Fibroblast of skin of left biceps (primary cell): ENCODE measurements at places on chromosomes 16 and 17.

DNA sequence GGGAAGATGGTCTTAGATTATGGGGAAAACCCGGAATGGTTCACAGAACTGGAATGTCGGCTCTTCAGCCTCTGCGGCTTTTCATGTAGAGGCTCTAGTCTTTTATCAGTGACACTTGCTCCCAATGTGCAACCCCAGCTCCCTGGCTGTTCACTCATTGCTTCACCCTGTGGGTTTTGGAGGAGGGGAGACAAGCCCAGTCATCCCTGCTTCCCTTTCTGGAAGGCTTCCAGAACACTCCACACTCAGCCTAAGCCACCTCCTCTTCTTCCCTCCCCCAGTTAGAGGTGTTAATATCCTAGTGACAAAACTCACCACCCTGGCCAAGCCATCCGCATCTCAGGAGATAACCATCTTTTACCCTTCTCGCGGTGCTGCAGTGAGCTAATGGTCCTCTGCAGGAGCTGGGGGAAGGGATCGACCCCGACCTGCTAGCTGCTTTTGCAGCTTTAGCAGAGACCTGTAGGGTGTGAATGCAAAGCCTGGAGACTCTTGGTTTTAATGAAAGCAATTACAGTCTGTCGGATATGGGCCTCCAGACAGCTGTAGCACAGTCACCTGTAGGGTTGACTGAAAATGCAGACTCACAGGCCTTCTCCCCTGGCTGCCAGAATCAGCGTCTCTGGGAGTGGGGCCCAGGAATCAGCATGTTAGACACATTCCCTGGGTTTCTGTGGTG, 24.3 kb upstream of the LASP1NB start:
- DNase-seq: peak; percentile 93

- DNase-seq: no peak
Measured at GRCh38 chr17:82957469-82957795, 117.6 kb upstream of the ZNF750 start.

DNA sequence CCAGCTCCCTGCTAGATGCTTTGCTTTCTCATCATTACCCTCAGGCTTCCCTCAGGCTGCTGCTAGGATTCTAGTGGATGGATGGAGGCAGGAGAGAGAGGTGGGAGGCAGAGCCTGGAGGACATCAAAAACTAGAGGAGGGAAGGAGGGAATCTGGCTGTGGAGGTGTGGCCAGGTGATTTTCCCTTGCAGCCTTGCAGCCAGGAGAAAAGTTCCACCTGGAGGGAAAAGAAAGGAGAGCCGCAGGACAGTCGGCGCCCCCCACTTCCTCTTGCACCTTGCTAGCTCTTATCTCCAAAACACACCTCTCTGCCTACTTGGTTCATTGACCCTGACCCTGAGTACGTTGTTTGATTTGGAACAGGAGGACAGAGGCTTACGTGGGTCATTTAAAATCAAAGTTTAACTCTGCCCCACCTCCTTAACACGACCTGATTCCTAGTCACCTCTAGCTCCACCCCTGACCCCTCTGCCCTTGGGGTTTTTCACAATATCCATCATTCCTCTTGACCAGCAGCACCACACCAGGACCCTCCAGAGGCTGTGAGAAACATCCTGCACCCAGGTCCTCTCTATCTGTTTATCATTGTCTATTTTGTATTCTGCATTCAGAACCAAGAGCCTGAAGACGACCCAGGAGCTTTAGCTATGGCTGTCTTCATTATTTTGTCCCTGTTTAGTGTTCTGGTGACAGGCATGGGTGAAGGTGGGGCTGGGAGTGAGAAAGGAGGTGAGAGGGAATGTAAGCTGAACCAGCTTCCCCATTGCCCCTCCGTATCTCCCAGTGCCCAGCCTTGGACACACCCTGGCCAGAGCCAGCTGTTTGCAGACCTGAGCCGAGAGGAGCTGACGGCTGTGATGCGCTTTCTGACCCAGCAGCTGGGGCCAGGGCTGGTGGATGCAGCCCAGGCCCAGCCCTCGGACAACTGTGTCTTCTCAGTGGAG, 15.9 kb downstream of the AOC3 start:
- no peak for DNase-seq

- DNase-seq: no peak
Measured at GRCh38 chr16:9469512-9469911, 378.1 kb downstream of the HAPSTR1 start.

DNA sequence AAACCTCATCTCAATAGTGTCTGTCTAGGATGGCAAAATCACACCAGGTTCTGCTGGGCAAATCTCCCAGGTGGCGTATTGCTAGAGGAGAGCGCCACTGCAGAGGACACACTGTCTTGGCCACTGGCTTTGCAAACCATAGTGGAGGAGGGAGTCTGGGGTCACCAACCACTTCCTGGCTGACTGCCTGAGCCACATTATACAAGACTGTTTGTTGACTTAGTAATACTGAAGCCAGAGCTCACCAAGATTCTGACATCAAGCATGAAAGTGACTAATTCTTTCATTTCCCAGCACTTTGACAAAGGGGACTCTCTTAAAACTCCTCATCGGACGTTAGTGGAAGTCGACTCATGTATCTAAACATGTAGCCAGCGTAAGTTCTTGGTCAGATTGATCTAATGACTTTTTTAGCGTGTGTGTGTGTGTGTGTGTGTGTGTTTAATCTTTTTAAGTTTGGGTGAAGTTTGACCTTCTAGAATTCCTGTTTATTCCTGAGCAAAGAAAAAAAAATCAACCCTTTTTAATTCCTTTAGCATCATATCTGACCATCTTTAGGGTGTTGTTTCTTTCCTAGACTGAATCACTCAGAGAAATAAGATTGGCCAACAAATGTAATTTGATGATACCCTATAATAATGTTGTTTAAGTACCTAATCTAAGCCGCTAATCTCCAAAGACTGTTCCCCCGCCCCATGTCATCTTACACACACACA, 13.7 kb downstream of the PITPNC1 start:
- peak; percentile 31 for DNase-seq

DNA sequence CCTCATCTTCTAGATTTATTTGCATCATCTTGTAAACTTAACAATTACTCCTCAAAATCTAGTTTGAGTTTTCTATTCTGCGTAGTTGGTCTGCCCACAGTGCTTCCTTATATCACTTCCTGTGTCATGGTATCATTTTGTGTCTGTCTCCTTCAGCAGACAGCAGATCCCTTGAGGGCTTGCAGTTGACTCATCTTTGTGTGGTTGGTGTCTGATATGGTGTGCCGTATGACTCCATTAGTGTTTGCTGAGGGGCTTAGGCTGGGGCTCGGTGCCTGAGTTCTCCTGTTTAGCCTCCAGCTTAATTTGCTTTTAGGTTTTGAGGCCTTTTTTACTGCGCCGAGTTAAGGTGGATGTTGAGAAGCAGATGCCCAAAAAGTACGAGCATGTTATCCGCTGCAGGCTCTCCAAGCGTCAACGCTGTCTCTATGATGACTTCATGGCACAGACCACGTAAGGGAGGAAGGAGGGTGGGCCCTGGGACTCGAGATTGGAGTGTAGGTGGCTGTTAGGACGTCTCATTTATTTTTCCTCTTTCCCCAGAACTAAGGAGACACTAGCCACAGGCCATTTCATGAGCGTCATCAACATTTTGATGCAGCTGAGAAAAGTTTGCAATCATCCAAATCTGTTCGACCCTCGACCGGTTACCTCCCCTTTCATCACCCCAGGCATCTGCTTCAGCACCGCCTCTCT, 16.9 kb downstream of the SRCAP start:
- DNase-seq: no peak

DNA sequence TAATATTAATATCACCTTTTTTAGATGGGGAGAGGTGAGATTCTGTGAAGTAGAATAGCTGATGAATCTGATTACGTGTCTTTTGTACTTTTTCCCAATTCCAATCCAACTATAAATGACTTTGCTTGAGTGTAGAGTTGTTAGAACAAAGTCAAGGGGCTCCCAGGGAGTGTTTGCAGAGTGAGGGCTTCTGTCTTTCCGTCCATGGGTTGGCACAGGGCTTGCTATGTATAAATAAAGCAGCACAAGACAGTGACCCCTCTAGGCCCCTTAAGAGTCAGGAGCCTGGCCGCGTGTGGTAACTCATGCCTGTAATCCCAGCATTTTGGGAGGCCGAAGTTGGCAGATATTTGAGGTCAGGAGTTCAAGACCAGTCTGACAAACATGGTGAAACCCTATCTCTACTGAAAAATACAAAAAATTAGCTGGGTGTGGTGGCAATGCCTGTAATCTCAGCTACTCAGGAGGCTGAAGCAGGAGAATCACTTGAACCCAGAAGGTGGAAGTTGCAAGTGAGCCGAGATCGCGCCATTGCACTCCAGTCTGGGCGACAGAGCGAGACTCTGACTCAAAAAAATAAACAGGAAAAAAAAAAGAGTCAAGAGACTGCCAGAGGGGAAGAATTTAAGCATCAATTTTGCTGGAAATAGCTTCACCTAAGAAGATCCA, 127.9 kb upstream of the HS3ST3A1 start:
- DNase-seq: no peak

- DNase-seq: no peak
Measured at GRCh38 chr16:21222495-21223337, 10.8 kb upstream of the ANKS4B start.

DNA sequence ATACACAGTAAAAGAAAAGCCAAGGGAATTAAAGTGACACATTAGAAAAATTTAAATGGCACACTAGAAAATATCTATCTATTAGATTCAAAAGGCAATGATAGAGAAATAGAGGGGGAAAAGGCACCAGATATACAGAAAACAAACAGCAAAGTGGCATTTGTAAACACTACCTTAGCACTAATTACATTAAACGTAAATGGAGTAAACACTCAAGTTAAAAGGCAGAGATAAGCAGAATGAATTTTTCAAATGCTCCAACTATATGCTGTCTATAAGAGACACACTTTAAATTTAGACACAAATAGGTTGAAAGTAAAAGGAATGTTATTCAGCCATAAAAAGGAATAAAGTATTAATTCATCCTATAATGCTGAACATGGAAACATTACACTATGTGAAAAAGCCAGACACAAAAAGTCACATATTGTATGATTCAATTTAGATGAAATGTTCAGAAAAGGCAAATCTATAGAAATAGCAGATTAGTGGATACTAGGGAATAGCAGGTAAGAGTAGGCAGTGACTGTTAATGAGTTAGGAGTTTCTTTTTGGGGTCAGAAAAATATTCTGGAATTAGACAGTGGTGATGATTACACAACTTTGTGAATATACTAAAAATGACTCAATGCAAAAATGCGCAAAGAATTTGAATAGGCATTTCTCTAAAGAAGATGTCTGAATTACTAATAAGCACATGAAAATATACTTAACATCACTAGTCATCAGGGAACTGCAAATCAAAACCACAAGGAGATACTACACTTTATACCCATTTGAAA, 92.4 kb downstream of the BRIP1 start:
- peak; percentile 59 for DNase-seq

DNA sequence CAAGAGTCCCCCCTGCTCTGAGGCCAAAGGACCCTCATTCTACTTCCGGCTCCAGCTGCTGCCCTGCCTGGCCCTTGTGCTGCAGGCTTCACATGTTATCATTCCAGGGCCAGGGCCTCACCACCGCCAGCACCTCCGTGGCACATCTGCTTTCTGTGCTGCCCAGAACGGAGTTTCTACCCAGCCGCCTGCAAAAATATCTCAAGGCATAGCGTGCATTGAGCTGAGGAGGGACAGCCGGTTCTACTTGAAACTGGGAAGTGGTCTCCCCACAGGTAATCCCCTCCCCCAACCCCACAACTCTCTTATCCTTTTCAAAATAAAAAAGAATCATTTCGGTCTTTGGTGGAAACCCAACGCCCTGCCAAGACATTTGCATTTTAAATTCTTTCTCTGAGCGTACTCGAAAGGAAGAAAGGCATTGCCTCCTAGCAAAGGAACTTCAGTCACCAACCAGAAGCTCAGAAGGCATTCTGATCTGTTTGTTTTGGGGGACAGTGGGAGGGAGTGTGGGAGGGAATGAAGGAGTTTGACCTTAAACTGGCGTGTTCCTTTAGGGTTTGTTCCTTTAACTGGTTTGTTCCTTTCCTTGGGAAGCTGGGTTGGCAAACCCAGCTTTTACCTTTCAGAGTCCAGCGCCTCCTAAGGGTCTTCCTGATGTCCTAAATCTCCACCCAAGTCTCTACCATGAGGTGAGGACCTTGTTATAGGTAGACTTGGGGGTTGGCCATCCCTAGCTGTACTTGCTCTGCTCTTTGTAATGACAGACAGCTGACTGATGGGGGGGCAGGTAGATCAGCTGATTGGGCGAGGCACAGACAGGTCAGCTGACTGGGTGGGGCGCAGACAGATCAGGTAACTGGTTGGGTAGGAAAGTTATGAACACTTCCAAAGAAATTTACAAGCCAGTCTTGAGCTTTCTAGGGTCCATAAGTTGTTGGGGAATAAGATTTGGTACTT, 33.4 kb upstream of the PIK3R6 start:
- no peak for DNase-seq

DNA sequence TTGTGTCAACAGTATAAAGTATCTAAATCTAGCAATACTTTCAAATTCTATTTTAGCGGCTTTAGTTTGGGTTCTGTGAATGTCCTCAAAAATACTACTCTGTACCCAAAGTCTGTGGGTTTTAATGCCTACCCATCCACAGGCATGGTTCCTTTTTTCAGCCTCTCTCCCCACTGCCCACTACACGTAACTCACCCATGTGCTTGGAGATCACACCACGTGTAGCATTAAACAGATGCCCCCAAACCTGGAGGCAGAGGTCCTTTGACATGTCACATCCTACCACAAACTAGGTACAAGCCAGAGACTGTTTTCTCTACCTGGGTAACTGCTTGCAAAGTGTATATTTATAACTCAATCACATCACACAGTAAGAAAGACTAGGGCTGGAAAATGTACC, 5.4 kb downstream of the DYNC1LI2 start:
- DNase-seq: no peak

DNA sequence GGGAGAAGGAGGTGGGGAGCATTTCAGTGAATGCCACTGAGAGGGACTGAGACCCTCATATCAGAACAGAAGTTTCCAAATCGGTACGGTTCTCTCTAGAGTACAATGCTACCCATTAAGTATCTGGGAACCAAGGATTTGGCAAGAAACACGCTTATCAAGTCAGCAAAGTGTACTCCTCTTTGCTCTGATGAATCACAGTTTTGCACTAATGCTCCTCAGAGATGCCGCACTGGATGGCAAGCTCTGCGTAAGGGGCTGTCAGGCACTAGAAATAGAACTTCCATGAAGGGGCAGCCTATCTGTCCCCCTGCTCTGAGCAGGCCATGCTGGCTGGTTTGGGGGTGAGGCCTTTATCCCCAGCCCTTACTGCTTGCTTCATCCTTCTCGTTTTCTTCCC, 4.8 kb upstream of the ABCC12 start:
- DNase-seq: no peak

- no peak for DNase-seq
Measured at GRCh38 chr16:87484487-87485331, 8.1 kb downstream of the ZCCHC14 start.
